NCI-H446 (cell line): ENCODE measurements at places on chromosomes 3 and 15.

- no peak for DNase-seq
Measured at GRCh38 chr15:90650117-90650955, 66.8 kb upstream of the BLM start.

- DNase-seq, result no peak
Measured at GRCh38 chr3:187798126-187798525, 52.9 kb upstream of the BCL6 start.

GRCh38 chr3:45227946-45228345 lies 1.9 kb upstream of the TMEM158 start:
- no peak for DNase-seq

- DNase-seq, result no peak
Measured at GRCh38 chr3:195081242-195081963, 189.6 kb downstream of the XXYLT1 start.

- no peak for DNase-seq
Measured at GRCh38 chr3:1207904-1208303, 115.1 kb downstream of the CNTN6 start.

DNA sequence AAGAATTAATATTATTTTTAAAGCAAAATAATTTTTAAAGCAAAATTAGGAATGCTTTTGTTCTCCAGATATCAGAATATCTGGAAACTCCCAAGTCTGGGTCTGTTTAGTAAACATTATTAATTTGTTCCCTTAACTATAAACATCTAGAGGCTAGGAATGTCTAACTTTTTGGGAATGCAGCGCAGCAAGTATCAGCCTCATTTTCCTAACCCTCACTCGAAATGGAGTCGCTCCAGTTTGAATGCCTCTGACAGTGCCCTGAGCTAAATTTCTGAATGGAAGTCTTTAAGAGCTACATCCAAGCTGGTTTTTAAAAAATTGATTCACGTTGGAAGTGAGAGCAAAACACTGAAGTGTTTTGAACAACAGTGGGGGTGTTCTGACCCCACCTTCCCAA lies 74.4 kb upstream of the WNT7A start:
- DNase-seq, result no peak

GRCh38 chr15:79067072-79067833 lies 23.3 kb downstream of the RASGRF1 start:
- no peak for DNase-seq

- DNase-seq, result no peak
Measured at GRCh38 chr3:30518872-30519271, 87.5 kb upstream of the TGFBR2 start.

GRCh38 chr15:84947947-84948830 lies 33.5 kb upstream of the PDE8A start:
- DNase-seq, result no peak

GRCh38 chr3:178508443-178508825 lies 27.8 kb upstream of the KCNMB2 start:
- DNase-seq, result peak; percentile 16

DNA sequence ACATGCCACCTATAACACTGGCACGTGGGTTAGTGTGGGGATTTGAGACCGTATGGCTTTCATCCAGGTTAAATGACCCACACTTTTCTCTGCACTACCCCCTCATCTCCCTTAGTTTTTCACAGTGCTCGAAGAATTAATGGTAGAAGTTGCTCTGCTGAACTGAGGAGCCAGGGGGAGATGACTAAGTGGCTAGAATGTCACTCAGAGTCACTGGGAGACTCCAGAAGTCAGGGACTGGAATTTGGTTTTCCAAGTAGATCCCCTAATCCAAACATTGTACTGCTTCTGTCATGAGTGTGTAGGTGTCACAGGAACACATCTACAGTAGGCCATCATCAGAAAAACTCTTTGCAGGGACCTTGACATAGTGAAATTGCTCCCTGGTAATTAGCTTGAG lies 181.0 kb upstream of the RASGRP1 start:
- DNase-seq, result no peak

DNA sequence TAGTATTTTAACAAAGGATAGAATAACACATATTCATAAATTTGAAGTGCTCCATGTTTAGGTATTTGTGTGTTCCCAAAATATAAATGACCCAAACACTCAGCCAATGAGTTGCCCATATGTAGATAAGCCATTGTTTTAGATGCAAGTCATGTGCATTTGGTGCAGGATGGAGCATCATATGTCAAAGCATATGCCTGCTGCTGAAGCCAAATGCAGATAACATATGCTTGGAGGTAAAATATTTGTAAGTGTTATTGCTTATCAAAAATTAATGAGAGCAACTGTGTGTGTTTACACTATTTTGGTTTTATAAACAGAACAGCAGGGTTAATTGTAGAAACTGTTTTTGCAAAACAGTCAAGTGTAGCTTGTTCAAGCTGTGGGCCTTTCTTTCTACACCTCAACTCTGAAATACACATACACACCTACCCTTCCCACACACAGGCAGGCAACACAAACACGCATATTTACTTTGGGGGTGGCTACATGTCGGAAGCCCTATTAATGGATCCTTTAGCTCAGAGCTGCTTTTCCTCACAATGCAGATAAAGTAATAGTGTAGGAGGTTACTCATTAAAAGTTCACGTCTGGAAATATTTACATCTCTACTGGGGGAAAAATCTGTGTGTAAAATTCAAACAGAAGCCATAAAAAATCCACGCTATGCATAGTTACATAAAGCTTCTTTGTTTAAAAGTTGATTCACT lies 521.4 kb downstream of the ZNF385D start:
- DNase-seq, result no peak

DNA sequence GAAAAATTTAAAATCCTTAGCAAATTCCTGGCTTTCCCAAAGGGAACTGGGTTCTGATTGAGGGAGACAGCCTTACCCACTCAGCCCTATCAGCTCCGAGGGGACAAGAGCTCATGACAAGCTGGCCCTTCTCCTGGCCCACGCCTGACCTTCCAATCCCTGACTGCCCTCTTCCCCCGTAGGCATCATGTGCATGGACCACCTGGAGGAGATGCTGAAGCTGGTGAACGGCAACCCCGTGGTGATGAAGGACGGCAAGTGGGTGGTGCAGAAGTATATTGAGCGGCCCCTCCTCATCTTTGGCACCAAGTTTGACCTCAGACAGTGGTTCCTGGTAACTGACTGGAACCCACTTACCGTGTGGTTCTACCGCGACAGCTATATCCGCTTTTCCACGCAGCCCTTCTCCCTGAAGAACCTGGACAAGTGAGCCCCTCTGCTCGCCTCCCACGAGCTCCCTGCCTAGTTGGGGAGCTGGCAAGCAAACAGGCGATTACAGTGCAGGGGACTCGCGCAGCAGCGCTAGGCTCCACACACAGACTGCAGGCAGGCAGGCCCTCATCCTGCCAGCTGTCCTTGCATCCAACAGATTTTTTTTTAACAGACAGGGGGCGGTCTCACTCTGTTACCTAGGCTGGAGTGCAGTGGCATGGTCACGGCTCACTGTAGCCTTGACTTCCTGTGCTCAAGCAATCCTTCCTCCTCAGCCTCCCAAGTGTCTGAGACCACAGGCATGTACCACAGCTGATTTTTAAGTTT lies 16.8 kb downstream of the RPUSD3 start:
- no peak for DNase-seq

DNA sequence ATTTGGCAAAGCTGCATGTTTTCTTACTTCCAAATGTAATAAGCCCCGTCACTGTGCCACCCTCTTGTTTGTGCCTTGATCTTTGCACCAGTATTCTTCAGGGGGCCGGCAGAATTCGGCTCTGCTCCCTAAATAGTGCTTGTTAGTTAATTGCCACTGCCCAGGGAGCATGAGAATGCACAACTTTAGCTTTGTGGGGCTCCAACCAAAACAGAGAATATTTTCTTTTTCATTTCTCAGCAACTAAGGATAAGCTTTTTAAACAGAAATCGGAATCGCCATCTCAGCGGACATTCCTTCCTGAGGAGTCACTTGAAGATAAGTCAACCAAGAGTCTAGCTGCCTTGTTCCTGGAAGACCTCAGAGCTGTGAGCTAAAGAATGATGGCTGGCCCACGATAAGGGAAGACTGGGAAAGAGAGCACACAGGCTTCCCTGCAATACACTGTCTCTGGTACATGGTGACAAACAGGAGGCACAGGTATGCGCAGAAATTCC lies 106.0 kb downstream of the LRIG1 start:
- no peak for DNase-seq

- DNase-seq, result no peak
Measured at GRCh38 chr3:115704661-115705338, 81.5 kb downstream of the GAP43 start.

- no peak for DNase-seq
Measured at GRCh38 chr3:162132981-162133380, 636.4 kb downstream of the OTOL1 start.

GRCh38 chr3:123605789-123606234 lies 21.0 kb upstream of the HACD2 start:
- no peak for DNase-seq

GRCh38 chr15:82642656-82643055 lies 4.5 kb downstream of the CPEB1 start:
- no peak for DNase-seq

DNA sequence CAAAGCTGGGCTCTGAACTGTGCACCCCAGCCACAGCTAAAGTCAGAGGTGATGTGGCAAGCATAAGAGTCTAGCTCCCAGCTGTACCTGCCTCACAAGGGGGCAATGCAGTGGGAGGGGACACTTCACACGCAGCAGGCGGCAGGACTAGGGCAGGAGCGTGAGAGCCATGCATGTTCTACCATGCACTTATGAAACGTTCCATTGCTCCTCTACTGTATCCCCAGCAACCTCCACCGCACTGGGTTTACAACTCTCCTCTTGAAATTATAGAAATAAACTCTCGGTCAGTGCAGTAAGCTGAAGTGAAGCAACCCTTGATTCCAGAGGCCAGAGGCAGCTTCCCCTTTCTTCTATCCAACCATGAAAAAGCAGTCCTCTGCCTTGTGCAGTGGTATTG lies 298.6 kb upstream of the STT3B start:
- DNase-seq, result no peak
